PC-9 (cell line): ENCODE measurements at places on chromosomes 1 and 21. TPM values are rescaled to one million over a fixed set of nuclear protein-coding genes. Genes with fewer than 3 reads are reported as not detected.

GRCh38 chr1:29644812-29645211 is 408.5 kb downstream of the PTPRU start:
- DNase-seq: no peak
- H3K27me3 ChIP-seq: no peaks in the 10 kb centered on the region
- H3K27ac ChIP-seq: no peak overlapping the region
- no peak overlapping the region for H3K4me3 ChIP-seq
- H3K36me3 ChIP-seq: no peaks in the 10 kb centered on the region

Gene NHLH2
- not detected in 2 replicates for total RNA-seq

DNA sequence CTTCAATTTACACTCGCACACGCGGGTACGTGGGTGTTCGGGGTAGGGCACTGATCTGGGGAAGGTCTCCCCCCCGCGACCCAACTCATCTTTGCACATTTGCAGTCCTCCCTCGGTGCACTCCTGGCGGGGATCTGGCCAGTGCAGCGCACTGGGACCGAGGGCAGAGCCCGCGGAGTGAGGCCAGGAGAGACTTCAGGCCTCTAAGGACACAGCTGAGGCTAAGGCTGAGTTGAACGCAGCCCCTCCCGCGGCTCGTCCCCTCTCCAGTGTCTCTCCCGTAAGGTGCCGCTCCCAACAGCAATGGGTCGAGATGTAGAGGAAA is 936 bp upstream of the NCAM2 start:
- peaks cover 6% of the 10 kb centered on the region; the same call in 1 of the 2 replicates for H3K27me3 ChIP-seq
- no peak overlapping the region for H3K4me3 ChIP-seq
- DNase-seq: no peak
- H3K27ac ChIP-seq: no peak overlapping the region
- no peaks in the 10 kb centered on the region for H3K36me3 ChIP-seq

GRCh38 chr1:165445388-165445787 is 462 bp upstream of the RXRG start:
- H3K4me3 ChIP-seq: no peak overlapping the region
- peaks cover 41% of the 10 kb centered on the region for H3K27me3 ChIP-seq
- no peaks in the 10 kb centered on the region for H3K4me1 ChIP-seq

DNA sequence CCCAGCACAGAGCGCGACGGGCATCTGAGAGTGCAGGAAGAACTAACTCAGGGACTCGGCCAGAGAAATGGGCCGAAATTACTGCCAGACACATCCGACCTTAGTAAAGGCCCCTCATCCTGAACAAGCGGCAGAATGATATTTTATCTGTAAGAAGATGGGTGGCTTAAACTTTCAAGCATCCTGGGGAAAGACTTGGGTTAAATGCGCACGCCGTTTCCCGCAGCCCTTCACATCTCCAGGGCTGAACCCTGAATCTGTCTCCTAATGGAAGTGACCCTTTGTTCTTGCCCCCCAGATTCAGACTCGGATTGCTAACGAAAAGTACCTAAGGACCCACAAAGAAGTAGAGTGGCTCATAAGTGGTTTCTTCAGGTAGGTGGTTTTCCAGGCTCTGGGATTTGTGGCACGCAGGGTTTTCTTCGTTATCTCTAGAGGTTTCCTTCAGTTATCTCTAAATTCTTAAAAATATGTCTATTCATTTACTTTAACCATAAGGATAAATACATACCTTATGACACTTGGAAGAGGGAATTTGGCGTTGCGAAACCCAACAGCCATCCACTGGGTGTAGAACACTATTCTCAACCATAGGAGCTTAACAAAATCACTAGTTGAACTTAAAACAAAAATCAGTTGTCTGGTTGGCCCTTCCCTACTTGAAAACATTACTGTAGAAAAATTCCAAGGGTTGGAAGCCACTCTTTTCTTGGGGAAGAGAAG is 627 bp downstream of the RIIAD1 start:
- H3K4me3 ChIP-seq: no peak overlapping the region
- DNase-seq: no peak
- peaks cover 6% of the 10 kb centered on the region; the same call in 1 of the 2 replicates for H3K4me1 ChIP-seq
- peaks cover 21% of the 10 kb centered on the region for H3K27me3 ChIP-seq
- H3K27ac ChIP-seq: no peak overlapping the region

Gene HENMT1
- 17.9 and 21.5 TPM in 2 replicates for total RNA-seq

DNA sequence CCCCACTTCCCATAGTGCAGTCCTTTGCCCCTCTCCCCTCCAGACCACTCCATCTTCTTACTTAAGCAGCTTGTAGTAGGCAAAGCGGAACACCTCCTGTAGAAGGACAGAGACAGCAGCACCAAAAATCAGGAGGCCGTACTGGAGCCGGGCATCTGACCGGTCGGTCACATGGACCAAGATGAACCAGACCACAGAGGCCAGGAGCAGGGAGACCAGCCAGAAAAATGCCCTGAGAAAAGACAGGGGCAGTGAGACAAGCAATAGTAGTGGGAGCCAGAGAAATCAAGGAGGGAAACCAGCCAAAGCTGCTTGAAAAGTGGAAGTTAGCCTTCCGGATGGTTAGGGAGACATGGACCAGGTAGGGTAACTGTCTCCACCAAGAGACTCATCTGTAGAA is 920 bp downstream of the APH1A start:
- H3K4me3 ChIP-seq: peak overlapping the region; percentile 87
- H3K36me3 ChIP-seq: peaks cover 17% of the 10 kb centered on the region
- DNase-seq: no peak
- H3K27ac ChIP-seq: 0 out of 2 replicates have a peak overlapping the region, but pooled peaks have one; percentile 79

DNA sequence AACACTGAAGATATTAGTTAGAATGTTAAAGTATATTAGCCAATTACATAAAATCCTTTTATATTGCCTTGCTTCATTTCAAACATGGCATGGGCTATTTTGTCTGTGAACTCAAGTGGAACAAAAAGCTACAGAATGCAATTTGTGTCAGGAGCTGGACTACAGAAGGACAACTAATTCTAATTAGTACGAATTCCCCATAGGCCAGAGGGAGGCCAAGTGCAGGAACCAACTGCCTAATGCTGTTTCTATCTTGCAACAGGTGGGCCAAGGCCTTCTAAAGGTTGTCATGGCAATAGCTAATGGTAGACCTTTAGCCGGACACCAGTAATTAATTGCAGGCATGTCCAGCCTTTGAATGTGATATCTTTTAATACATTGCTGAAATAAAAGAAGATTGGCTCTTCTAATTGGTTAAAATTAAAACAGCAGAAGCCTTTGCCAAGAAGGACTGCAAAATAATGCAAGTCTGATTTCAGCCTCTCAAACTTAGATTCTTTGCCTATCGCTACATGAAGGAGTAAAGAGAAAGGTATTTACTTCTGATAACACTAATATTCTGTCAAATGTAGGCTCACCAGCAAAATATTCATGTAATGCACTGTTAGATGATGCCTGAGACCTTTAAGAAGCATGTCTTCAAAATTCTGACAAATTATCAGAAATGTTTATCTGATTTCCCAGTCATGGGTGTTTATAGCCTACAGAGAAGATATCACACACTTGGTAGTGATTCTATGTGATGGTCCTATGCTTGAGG is 232.1 kb downstream of the LMO4 start:
- no peaks in the 10 kb centered on the region for H3K4me1 ChIP-seq
- no peaks in the 10 kb centered on the region for H3K27me3 ChIP-seq
- DNase-seq: no peak
- H3K36me3 ChIP-seq: no peaks in the 10 kb centered on the region
- H3K4me3 ChIP-seq: no peak overlapping the region

DNA sequence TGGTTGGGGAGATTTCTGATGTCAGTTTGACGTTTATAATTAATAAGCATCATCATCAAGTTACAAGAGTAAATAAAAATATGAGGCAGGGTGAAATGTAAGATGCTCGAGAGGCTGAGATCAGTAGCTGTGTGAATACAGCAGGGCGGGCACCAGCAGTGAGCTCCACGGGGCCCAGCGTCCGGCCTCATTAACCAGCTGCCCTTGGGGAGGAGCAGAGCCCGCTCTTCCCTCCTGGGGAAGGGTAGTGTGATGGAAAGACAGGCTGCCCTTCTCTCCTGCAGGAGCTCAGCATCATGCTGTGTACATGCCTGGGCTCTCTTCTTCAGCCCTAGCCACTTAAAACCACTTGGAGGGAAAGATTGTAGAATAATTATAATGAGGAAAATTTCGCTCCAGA is 23.4 kb downstream of the PDE9A start:
- no peaks in the 10 kb centered on the region for H3K36me3 ChIP-seq
- H3K27me3 ChIP-seq: no peaks in the 10 kb centered on the region
- H3K4me3 ChIP-seq: no peak overlapping the region

GRCh38 chr21:32834916-32835235 is 63.3 kb upstream of the PAXBP1 start:
- H3K4me3 ChIP-seq: no peak overlapping the region
- no peaks in the 10 kb centered on the region for H3K36me3 ChIP-seq
- peaks cover 22% of the 10 kb centered on the region for H3K27me3 ChIP-seq
- no peaks in the 10 kb centered on the region for H3K4me1 ChIP-seq

GRCh38 chr21:34636961-34637360 is 22.0 kb upstream of the RCAN1 start:
- no peaks in the 10 kb centered on the region for H3K27me3 ChIP-seq
- H3K4me3 ChIP-seq: no peak overlapping the region
- H3K4me1 ChIP-seq: no peaks in the 10 kb centered on the region; the same call in 1 of the 2 replicates
- no peak overlapping the region for H3K27ac ChIP-seq

GRCh38 chr21:25036775-25037174 is 570.5 kb downstream of the MRPL39 start:
- H3K36me3 ChIP-seq: no peaks in the 10 kb centered on the region
- H3K4me3 ChIP-seq: no peak overlapping the region
- H3K27ac ChIP-seq: no peak overlapping the region
- no peaks in the 10 kb centered on the region for H3K4me1 ChIP-seq
- DNase-seq: no peak

Gene DNAH14
- 35.4 and 48.8 TPM in 2 replicates for total RNA-seq

- no peak for DNase-seq
- no peaks in the 10 kb centered on the region for H3K27me3 ChIP-seq
- no peaks in the 10 kb centered on the region for H3K36me3 ChIP-seq
- H3K4me1 ChIP-seq: no peaks in the 10 kb centered on the region
Measured at GRCh38 chr1:42889264-42889663, 42.9 kb downstream of the ZNF691 start.

GRCh38 chr1:78650114-78650660 is 556 bp downstream of the IFI44 start:
- H3K36me3 ChIP-seq: no peaks in the 10 kb centered on the region
- no peak overlapping the region for H3K4me3 ChIP-seq
- no peak for DNase-seq

GRCh38 chr1:5765997-5766913 is 226.0 kb downstream of the NPHP4 start:
- no peak overlapping the region for H3K4me3 ChIP-seq
- H3K4me1 ChIP-seq: no peaks in the 10 kb centered on the region
- H3K27me3 ChIP-seq: peaks cover 61% of the 10 kb centered on the region
- no peak for DNase-seq
- no peak overlapping the region for H3K27ac ChIP-seq
- no peaks in the 10 kb centered on the region for H3K36me3 ChIP-seq

Gene CCDC17
- 5.6 and 6.6 TPM in 2 replicates for total RNA-seq

DNA sequence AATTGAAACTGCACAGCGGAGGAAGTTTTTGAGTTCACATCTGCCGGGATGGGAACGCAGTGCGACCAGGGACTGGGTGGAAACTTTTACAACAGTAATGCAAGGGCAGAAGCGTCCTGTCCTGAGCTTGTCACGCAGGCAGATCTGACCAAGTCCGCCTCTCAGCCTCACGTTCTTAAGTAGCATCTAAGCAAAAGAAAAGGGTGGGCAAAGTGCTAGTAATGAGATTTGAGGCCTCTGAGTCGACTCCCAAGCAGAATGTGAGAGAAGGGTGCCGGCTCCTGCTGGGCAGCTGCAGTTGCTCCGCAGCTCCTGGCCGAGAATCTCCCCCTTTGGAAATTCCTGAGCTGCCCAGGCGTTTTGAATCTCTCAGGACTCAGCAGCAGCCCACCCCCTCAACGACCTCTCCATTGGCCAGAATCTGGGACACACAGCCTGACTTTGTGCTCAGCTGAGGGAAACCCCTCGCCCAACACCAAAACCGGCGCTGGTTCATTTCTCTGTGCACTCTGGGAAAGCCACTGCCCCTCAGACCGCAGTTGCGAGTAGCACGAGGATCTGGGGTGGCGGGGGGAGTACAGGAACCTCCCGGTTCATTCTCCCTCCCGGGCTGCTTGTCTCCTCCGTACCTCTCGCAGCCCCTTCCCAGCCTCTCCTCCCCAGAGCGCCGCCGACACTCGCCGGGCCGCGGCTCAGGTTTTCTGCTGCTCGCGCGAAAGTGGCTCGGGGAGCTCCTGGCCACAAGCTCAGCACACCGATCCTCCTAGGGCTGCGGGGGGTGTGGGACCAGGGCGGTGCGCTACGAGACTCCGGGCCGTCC is 913 bp upstream of the S1PR1 start:
- peak overlapping the region; percentile 77 for H3K4me3 ChIP-seq
- no peaks in the 10 kb centered on the region for H3K36me3 ChIP-seq
- no peak overlapping the region for H3K27ac ChIP-seq
- peaks cover 4% of the 10 kb centered on the region; the same call in 1 of the 2 replicates for H3K27me3 ChIP-seq

Gene ERICH3
- not detected in 2 replicates for total RNA-seq

DNA sequence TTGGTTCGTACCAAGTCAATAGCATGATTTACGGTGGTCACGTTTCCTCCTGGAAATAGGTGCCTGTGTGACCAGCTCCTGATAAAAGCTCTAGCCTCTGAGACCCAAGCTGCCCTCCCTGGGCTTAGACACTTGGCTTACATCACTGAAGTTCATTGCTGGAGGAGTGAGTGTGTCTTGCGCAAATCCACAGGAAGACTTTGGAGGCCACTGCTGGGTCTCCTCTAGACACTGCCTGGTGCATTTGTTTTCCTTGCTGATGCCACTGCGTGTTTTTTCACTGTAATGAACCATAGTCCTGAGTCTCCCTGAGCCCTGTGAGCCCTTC is 230.6 kb downstream of the DSCAM start:
- no peaks in the 10 kb centered on the region for H3K36me3 ChIP-seq
- H3K4me3 ChIP-seq: no peak overlapping the region
- no peak for DNase-seq

- peak overlapping the region; percentile 36 for H3K27ac ChIP-seq
- no peak overlapping the region for H3K4me3 ChIP-seq
- no peaks in the 10 kb centered on the region for H3K27me3 ChIP-seq
- no peak for DNase-seq
Measured at GRCh38 chr1:41840592-41841246, 78.0 kb downstream of the HIVEP3 start.
